ENCODE measurements at places on chromosomes 5 and 9.

GRCh38 chr9:87950765-87951488, 23.4 kb downstream of the CDK20 start:
- no peak for DNase-seq

DNA sequence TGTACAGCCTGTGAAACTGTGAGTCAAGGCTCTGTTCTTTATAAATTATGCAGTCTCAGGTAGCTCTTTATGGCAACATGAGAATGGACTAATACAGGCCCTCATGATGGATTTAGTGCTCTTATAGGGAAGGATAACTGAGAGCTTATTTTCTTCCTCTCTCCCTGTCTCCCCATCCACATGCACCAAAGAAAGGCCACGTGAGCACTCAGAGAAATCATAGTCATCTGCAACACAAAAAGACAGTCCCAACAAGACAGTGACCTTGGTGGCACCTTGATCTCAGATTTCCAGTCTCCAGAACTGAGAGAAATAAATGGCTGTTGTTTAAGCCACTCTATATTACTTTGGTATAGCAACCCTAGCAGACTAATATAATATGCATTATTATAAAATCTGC, 2133.6 kb upstream of the ACO1 start:
- no peak for DNase-seq

DNA sequence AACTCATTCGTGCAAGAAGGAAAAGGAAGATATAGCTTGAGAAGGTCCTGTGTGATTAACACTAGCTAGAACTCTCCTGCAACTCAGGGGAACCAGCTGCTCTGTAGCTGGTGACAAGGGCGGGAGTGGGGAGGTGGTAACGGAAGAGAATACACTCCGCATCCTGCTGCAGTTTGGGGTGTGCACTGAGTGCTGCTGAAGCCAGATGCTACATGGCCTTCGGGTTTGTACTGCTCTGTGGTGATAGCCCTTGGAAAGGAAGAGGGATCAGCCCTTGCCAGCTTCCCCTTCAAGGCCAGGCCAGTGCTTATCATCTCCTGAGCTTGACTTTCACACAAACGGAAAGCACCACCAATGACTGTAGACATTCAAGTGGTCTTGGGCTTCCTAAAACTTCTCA, 34.3 kb downstream of the FRMD3 start:
- no peak for DNase-seq

GRCh38 chr5:170075696-170076095, 30.0 kb upstream of the FOXI1 start:
- no peak for DNase-seq

DNA sequence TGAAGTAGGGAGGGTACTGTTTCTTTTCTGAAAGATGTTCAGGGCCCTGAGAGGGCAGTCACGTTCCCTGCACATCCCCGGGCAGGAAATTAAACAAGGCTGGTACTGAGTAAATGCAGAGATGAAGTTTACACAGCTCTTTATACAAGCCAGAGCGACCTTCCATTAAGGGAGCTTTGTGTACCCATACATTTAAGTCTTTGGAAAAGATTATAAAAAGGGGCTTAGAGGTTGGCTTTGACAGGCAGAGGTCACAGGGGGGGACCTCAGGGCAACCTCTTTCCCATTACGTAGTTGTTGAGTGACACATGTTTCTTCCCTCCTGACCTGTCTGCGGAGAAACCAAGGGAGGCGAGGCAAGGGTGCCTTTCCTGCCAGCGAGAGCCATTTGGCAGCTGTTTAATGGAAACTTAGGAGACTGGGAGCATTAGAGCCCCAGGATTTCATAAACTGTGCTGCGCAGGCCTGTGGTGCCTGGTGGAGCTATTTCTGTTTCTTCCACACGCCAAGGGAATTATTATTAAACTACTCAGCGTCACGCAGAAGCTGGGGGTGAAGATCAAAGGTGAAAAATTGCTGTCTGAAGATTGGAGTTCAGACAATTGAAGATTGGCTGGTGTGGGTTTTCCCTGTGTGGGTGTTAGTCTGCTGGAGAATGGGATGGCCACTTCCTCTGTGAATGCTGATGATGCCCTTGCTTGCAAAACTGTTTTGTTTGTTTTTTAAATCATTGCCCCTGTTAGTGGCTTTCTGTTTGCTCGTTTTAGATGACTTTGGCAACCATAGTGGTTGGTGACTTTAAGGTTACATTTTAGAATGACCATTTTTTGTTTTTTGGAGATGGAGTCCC, 3.2 kb upstream of the SMIM32 start:
- DNase-seq: no peak

DNA sequence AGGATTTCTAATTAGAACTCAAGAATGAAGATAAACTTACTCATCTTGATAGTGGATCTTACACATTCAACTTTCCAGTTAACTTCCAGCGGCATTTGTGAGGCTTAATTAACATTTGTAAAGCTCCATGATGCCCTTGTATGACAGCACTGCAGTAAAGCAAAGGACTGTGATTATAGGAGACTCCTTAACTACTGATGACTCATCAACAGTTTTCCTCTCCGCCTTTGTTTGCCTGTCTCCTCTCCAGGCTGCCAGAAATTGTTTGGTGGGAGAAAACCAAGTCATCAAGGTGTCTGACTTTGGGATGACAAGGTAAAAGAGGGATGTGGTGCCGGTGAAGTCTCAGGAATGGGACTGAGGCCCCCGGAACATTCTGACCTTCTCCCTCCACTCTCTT, 20.4 kb upstream of the CYFIP2 start:
- DNase-seq: no peak

- no peak for DNase-seq
Measured at GRCh38 chr5:137831526-137831925, 36.1 kb upstream of the MYOT start.

- no peak for DNase-seq
Measured at GRCh38 chr9:6557883-6558616, 87.5 kb downstream of the GLDC start.

DNA sequence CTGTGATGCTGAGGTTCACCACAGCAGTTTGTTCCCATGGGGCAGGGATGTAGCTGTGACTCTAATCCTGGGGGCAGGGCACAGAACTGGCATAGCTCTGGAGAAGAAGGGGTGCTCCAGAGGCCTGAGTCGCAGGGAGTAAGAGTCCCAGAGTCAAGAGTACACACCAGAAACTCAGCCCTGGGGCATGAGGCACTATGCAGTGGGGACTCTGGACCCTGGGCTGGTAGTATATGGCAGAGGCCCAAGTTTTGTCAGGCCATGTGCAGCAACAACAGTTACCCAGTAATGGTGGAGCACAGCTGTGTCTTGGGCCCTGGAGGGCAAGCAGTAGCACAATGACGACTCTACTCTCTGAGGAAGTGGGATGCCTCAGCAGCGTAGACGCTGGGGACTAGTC, 42.9 kb downstream of the TMEM38B start:
- DNase-seq: no peak

DNA sequence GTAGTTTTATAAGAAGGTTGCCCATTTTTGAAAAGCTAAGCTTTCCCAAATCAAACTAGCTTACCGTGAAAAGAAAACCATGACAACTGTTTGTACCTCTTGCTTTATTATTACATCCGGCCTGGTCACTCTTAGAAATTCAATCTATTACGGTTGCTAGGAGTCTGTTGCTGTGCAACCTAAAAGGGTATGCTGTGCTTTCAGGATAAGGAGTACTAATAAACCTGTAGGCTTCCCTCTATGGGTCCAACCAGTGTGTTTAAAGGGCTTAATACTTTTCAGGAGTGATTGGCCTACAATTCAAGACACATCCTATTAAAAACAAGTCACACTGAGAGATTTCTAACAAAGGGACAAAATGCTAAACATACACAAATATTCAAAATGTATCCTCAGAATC, 27.1 kb downstream of the RFX3 start:
- no peak for DNase-seq

DNA sequence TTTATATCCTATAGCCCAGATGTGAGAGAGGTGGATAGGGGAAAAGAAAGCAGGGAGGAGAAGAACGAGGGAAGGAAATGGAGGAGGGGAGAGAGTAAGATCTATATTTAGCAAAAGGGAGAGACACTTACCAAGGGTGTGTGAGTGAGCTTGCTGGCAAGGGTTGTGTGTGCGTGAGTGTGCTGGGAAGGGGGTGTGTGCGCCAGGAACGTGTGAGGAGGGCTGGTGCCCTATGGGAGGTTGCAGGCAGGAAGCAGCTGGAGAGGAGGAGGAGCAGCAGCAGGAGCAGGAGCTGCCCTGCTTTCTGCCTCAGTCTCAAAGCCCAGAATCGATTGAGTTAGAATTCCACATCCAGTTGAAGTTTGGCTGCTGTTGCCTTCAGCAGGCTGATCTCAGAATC, 148.3 kb upstream of the RUSC2 start:
- no peak for DNase-seq

GRCh38 chr9:6566409-6567139, 79.0 kb downstream of the GLDC start:
- DNase-seq: no peak

- DNase-seq: no peak
Measured at GRCh38 chr5:126016256-126016655, 407.0 kb upstream of the GRAMD2B start.

DNA sequence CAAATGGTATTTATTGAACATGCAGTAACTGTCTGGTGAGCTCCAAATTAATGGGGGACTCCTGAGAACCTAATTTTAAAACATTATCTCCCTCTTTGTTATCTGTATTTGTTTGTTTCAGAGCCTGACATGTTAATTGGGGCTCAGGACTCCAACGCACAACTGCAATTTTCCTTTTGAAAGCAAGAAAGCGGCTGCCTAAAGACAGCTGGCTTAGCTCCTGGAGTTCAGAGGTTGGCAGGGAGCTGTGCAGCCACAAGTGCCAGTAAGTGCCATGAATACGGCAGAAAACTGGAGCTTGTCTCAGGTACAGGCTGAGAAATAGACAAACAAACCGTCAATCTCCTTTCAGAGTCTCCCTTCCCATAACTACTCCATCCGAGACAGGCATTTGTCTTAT, 80.9 kb downstream of the PPP2R2B start:
- no peak for DNase-seq

- DNase-seq: no peak
Measured at GRCh38 chr5:92678640-92679039, 902.4 kb downstream of the NR2F1-AS1 start.

GRCh38 chr9:128144239-128145181, 4.7 kb upstream of the LCN2 start:
- no peak for DNase-seq

- no peak for DNase-seq
Measured at GRCh38 chr5:172336676-172337285, 53.2 kb upstream of the UBTD2 start.

- DNase-seq: no peak
Measured at GRCh38 chr5:133663397-133664054, 51.2 kb upstream of the FSTL4 start.

DNA sequence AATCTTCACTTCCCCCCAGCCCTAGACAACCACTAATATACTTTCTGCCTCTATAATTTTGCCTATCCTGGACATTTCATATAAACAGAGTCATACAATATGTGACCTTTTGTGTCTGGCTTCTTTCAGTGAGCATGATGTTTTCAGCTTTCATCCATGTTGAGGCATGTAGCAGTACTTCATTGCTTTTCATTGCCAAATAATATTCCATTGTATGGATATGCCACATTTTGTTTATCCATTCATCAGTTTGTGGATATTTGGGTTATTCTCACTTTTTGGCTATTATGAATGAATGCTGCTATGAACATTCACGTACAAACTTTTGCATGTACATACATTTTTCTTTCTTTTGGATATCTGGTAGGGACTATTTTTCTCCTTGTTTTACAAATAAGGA, 49.0 kb downstream of the WWC1 start:
- no peak for DNase-seq

- DNase-seq: no peak
Measured at GRCh38 chr5:42242210-42242609, 181.0 kb upstream of the GHR start.

- no peak for DNase-seq
Measured at GRCh38 chr5:179279347-179280094, 65.7 kb downstream of the ADAMTS2 start.

GRCh38 chr5:179818746-179819295, 1.9 kb upstream of the SQSTM1 start:
- DNase-seq: peak; percentile 69

DNA sequence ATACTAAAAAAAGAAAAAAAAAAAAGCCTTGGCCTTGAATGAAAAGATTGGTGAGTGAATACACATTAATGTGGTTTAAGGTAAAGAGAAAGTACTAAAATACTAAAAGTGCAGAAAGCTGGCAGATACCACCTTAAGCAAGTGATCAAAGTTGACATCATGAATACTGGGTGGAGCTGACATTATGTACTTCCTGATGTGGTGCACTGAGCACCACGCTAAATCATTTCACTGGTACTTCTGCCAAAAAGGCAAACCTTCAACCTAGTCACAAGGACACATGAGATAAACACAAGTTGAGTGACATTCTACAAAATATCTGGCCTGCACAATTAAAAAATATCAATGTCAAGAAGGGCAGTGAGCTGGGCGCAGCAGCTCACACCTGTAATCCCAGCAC, 33.8 kb upstream of the PANK3 start:
- no peak for DNase-seq

- no peak for DNase-seq
Measured at GRCh38 chr5:142515036-142515435, 170.9 kb downstream of the FGF1 start.

DNA sequence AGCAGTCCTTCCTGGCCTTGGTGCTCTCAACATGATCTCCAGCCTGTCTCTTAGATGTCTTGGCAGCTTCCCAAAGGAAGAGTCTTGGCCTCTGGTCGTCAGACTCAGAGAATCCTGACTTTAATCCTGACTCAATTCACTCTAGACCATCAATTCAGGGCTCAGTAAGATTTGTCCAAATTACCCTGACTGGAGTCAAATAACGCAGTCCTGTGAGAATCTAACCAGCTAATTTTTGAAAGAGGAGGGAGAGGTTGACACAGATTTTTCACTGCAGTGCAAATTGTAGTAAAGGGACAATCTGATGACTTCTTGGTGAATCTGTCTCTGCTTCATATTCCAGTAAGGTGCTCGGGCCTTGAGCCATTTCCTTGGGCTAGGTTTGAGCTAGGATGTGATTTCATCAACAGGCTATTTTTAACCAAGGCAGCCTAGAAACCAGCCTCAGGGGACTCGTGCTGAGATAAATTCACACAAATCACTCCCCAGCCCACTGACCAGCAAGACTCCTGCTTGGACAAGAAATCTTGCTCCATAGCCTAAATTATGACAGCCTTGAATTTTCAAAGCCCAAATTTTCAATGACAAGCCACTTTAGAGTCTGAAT, 257.4 kb downstream of the ENC1 start:
- no peak for DNase-seq

- peak; percentile 9 for DNase-seq
Measured at GRCh38 chr5:32173267-32174010, 680 bp downstream of the GOLPH3 start.

DNA sequence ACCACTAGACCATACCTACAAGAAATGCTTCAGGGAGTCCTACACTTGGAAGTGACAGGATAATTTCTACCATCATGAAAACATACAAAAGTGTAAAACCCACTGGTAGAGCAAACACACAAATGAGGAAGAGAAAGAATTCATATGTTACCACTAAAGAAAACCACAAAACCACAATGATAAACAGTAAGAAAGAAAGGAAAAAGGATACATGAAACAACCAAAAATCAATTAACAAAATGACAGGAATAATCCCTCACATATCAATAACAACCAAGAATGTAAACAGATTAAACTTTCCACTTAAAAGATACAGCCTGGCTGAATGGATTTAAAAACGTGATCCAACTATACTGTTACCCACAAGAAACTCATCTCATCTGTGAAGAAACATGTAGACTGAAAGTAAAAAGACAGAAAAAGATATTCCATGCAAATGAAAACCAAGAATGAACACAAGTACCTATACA, 83.4 kb downstream of the LPAR1 start:
- no peak for DNase-seq

All from activated CD4-positive, CD25-positive, alpha-beta regulatory T cell treated with anti-CD3 and anti-CD28 coated beads, Interleukin-2, amount 50 U/mL, for 16 hours (primary cell).